LHCN-M2 (cell line): ENCODE measurements at places on chromosomes 5 and 9. TPM values are rescaled to one million over a fixed set of nuclear protein-coding genes. Genes with fewer than 3 reads are reported as not detected.
A peak's percentile ranks its signal among the peaks of the same experiment; 100 is the strongest.

EQTN gene
- not detected in 2 replicates for total RNA-seq

CCL27 gene
- not detected in 2 replicates for total RNA-seq

WNT8A gene
- total RNA-seq: not detected in 2 replicates

FOXD1 gene
- 23.5 and 24.8 TPM in 2 replicates for total RNA-seq

SLC46A2 gene
- not detected in 2 replicates for total RNA-seq

ANKRD31 gene
- total RNA-seq: not detected in 2 replicates

TMEM215 gene
- not detected in 2 replicates for total RNA-seq

KCNN2 gene
- total RNA-seq: 0.13 and 0.46 TPM in 2 replicates

DNA sequence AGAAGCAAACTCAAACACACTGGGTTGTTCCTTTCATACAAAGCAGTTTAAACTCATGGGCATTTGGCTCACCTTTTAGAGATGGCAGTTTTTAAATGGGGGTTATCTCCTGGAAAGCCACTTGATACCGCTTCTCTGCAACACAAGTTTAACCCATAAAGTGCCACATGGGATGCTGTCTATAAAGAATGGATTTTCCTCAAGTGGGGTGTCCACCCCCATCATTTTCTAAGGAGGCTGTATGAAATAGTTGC, 528 bp upstream of the TRPM3 start:
- no peak for DNase-seq

DNA sequence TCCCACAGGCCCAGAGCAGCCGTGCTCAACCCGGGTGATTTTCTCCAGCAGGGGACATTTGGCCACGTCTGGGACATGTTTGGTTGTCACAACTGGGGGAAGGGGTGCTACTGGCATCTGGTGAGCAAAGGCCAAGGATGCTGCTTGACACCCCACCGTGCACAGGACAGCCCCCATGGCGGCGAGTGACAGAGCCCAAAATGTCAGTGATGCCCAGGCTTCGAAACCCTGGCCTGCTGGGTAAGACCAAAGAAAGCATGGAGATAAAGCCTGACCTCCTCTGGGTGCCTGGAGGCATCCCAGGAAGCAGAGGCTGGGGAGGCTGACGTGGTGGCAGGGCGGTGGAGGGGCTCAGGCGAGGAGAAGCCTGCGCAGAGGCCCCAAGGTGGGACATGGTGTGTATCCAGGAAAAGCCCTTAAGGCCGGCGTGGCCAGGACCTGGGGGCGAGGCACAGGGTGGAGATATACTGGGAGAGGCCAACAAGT, 66.4 kb downstream of the ZNF354C start:
- no peak for DNase-seq

DNA sequence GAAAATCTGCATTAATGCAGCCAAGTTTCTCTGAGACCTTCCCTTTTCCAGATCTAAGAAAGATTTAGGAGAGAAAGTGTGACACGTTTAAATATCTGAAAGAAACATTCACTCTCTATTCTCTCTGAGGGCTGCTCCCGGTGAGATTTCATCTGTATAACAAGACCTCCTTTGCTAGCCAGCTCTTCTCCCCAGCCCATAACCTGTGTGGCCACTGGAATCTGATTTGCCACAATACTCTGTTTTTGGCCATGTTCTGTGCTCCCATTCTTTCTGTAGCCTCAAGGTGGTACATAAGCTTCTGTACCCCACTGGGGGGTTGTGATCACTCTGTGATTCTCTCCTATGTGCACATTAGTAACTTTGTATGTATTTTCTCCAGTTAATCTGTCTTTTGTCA, 291.0 kb upstream of the SEMA6A start:
- DNase-seq: no peak

- DNase-seq: no peak
These were observed 150.2 kb downstream of the GABBR2 start for GRCh38 chr9:98558575-98558974.

GRCh38 chr9:30622561-30622960, 1761.9 kb upstream of the ACO1 start:
- DNase-seq: no peak

DNA sequence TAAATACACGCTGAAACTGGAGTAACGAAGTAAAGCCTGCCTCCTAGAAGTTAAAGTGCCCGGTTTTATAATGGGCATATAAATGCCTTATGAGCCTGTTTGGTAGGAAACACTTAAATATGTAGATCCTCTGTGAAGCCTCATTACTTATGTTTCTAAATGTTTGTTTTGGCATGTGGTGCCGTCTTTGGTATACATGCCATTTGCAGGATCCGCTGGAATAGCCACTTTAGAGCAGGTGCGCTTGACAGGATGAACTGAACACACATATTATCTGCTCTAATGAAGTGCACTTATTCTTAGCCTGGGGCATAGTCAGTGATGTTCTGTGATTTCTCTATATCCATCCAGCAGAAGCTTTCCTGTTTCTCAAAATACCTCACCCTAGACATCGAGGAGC, 778.1 kb upstream of the WWC1 start:
- no peak for DNase-seq

DNA sequence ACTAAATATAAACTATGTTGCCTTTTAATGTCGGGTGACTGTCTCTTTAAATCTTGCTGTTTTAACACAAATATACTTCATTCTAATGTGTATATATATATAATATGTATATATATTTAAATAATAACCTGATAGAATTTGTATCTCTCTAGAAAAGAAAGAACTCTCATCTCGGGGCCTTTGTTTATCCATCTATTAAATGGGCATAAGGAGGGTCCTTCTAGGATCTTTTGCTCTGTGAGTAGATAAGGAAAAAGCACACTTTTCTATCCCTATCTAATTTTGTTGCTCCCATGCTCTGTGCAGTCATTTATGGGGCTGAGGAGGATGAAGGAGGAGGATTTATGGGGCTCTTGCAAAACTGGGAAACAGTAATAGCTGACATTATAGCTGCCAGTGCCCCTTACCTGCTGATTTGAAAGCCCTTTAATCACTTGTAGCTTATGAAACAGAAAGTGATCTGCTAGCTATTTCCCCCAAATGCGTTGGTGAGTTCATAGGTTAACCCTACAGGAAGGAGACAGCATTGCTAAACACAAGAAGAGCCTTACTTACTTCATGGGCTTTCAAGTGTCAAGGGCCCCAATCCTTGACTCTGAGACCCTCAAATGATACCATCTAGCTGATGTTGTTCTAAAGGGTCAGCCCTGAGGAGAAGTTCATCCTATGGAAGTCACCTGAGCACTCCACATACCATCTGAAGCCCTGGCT, 5.8 kb upstream of the PPARGC1B start:
- DNase-seq: no peak

- DNase-seq: peak; percentile 30
These were observed 297.0 kb upstream of the HAPLN1 start for GRCh38 chr5:84017523-84018172.

- no peak for DNase-seq
These were observed 54.6 kb upstream of the CLINT1 start for GRCh38 chr5:157913575-157913974.

DNA sequence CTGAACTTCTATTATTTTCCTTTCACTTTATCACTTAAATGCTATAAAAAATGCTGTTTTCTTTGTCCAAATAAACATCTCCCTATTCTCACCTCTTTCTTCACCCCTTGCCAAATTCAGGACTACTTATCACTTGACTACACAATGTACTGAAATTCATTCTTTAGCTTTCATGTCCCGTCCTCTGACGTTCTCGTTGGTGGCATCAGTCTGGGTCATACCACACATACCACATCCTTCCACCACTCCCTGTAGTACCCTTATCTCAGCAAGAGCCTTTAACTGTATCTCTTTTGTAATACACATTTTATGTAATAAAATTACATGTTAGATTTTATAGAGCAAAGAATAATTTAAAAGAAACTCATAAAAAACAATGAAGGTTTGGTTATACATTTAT, 231.1 kb upstream of the PAPPA start:
- no peak for DNase-seq

- DNase-seq: peak; percentile 74
These were observed 207.7 kb downstream of the PDE4D start for GRCh38 chr5:59685793-59686192.
